Colonic mucosa (tissue), 4 donors: ENCODE measurements at places on chromosomes 5 and 9. TPM values are rescaled to one million over a fixed set of nuclear protein-coding genes. Genes with fewer than 3 reads are reported as not detected.

KLHL9 gene
- total RNA-seq, result 23.9 TPM

F12 gene
- total RNA-seq, result 34.0 TPM

UAP1L1 gene
- total RNA-seq, result 13.0 TPM

SLC45A2 gene
- 0.32 TPM for total RNA-seq

- no peak for DNase-seq
These were observed 21.0 kb upstream of the NPR3 start for GRCh38 chr5:32690153-32690552.

GRCh38 chr5:168851902-168852321 lies 272.7 kb upstream of the PANK3 start:
- DNase-seq, result no peak

IFNA2 gene
- total RNA-seq, result not detected

RFX3 gene
- 9.8 TPM for total RNA-seq

TTF1 gene
- total RNA-seq, result 11.2 TPM

DNA sequence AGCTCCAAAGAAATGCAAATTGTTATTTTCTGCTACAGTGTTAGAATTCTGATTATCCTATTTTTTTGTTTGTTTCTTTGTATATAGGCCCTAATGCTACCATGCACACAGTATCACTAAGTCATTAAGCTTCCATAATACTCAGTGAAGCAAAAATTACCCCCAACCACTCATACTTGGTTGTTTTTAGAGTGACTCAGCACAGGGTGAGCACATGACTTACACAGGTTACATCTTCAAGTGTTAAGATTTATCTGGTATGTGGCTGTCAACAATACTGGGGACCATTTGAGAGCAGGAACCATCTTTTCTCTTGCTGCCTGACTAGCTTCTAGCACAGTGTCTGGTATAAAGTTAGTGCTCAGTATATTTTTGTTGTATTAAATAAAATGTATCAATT lies 255.8 kb upstream of the SLC24A2 start:
- no peak for DNase-seq

DNA sequence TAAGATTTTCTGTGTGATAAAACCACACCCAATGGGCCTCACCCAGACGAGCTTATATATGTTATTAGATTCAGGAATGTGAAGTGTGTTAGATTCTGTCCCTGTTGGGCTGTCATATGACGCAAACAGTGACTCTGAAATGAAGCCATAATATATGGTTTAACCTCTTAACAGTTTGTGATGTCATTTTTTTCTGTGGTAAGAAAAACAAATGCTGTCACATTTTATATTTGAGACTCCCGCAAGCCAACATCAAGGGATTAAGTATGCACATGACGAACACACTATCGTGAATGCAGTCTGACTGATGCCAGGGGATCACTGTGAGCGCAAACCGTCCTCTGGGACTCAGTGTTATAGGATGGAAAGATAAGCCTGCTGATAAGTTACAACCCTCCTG lies 321.7 kb downstream of the SH3GL2 start:
- DNase-seq, result no peak

DNA sequence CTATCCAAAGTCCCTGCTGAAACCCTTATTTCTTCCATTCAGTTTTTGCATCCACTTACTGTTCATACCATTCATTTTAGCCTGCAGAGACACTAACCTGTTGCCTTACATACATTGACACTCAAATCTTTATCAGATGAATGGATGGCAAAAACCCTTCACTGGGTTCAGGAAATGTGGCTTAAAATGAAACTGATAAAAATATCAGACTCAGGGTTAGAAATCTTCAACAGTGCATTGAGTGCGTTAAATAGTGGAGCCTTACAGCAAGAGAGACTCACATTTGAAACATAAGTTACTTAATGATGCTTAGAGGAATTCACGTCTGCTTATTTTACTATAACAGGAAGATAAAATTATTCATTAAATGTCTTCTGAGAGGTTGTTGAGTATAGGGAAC lies 28.0 kb upstream of the BNC2 start:
- no peak for DNase-seq

GRCh38 chr5:163867738-163868137 lies 362.3 kb downstream of the MAT2B start:
- no peak for DNase-seq

ITK gene
- 1.4 TPM for total RNA-seq

DNA sequence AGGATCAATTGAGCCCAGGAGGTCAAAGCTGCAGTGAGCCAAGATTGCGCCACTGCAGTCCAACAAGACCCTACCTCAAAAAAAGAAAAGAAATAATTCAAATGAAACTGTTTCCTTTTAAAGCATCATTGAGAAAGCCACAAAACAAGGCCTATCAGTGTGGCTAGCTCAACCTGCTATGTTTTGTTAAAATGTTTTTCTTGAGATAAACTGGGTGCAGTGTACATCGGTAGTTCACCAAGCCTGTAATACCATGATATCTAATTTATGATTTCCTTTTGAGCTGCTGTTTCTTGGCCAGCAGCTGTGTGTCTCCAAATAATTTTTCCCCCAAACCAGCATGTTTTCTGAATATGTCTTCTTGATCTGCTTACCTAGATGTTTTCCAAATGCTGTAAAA lies 97.3 kb upstream of the GOLGA1 start:
- DNase-seq, result no peak

- no peak for DNase-seq
These were observed 11.4 kb downstream of the GRHPR start for GRCh38 chr9:37433867-37434371.

- DNase-seq, result no peak
These were observed 42.5 kb downstream of the ALG2 start for GRCh38 chr9:99178912-99179872.

DNA sequence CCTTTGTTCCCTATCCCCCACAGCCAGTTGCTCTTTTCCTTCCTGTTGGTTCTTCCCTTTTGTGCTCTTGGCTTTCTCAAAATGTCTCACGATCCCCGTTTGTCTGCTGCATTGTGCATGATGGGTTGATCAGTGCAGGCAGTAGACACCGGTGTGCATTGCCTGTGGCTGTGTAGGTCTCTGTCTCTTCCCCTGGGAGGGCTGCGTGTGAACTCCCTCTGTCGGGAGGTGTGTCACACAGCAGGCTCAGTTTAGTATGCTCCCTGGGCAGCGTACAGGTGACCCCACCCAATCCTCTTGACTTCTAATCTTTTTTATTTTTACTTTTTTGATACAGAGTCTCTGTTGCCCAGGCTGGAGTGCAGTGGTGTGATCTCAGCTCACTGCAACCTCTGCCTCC lies 265.3 kb downstream of the FSTL4 start:
- no peak for DNase-seq

GPR150 gene
- 0.27 TPM for total RNA-seq

LCP2 gene
- 13.4 TPM for total RNA-seq

- no peak for DNase-seq
These were observed 432.3 kb upstream of the DAB2 start for GRCh38 chr5:39857041-39857440.

- DNase-seq, result no peak
These were observed 72.3 kb downstream of the SLCO4C1 start for GRCh38 chr5:102223542-102224477.

DNA sequence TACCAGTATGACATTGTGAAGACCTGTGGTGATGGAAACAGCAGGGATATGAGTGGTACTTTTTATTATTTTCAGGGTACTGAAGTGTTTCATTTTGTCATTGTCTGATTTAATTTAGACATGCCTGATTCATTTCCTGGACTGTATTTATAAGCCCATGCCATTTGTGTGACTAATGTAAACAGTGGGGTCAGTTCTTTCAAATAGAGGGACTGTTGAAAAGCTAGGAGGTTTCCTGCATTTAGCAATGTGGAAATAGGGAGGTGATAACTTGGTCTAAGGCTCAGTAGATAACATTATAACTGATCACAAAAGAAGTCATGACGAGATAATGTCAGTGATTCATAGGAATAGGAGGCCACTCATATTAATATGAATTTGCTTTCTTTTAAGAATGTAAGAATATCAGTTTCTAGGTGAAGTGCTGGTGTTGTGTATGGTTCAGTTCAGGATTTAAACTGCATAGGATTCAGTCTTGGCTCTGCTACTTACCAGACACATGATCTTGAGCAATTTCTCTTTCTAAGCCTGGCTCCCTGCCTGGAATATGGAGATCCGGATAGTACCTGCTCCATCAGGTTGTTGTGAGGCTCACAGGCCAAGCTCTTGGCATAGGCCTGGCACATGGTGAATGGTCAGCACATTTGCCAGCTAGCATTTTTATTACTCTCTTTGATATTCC lies 7.5 kb downstream of the RASGRF2 start:
- peak; percentile 75 for DNase-seq

DNA sequence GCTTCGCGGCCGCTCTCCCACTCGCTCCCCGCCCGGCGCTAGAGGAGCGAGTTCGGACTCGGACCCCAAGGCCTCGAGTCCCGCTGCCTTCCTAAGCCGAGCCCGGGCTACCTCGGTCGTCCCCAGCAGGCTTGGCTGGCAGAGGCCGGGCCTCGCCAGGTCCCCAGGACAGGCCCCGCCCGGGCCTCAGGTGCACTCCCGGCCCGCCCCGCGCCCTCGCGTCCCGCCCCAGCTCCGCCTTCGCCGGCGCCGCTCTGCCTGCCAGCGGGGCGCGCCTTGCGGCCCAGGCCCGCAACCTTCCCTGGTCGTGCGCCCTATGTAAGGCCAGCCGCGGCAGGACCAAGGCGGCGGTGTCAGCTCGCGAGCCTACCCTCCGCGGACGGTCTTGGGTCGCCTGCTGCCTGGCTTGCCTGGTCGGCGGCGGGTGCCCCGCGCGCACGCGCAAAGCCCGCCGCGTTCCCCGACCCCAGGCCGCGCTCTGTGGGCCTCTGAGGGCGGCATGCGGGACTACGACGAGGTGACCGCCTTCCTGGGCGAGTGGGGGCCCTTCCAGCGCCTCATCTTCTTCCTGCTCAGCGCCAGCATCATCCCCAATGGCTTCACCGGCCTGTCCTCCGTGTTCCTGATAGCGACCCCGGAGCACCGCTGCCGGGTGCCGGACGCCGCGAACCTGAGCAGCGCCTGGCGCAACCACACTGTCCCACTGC lies at the start of gene SLC22A5:
Gene SLC22A5 (plus strand): TSS at position 237 of the 707 bp plus-strand sequence. CDS start 263 bp downstream, at position 500.
- DNase-seq, result peak; percentile 84

DNA sequence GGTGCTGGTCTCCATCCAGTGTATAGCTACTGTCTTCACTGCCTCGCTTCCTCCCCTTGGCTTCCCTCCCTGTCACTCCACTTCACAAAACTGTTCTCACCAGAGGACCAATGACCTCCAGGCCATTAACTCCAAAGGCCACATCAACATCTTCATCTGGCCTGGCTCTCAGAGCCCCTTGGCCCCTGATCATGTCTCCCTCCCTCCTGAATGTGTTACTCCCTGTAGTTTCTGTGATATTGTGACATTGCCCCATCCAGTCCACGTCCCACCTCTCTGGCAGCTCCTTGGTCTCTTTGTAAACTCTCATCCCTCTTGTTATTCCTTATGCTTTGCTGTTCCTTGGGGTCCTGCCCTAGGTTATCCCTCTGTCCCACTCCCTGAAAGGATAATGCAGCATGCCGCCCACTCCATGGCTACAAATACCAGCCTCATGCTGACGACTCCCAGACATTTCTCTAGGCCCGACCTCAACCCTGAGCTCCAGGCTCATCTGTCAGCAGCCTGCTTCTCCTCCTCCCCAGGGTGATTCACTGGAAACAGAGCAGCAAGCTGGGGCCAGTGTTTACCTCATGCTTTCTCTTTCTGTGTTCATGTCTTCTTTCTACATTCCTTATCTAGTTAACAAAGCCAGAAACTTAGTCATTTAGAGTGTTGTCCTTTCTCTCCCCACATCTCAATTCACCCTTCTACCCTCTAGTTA lies 312.2 kb downstream of the SPOCK1 start:
- no peak for DNase-seq

KIF20A gene
- 10.4 TPM for total RNA-seq

PCDHGB6 gene
- total RNA-seq, result 1.8 TPM

- no peak for DNase-seq
These were observed 398.2 kb downstream of the NFIB start for GRCh38 chr9:13915591-13916301.

- no peak for DNase-seq
These were observed 10.8 kb downstream of the KCNV2 start for GRCh38 chr9:2727966-2728613.

DNA sequence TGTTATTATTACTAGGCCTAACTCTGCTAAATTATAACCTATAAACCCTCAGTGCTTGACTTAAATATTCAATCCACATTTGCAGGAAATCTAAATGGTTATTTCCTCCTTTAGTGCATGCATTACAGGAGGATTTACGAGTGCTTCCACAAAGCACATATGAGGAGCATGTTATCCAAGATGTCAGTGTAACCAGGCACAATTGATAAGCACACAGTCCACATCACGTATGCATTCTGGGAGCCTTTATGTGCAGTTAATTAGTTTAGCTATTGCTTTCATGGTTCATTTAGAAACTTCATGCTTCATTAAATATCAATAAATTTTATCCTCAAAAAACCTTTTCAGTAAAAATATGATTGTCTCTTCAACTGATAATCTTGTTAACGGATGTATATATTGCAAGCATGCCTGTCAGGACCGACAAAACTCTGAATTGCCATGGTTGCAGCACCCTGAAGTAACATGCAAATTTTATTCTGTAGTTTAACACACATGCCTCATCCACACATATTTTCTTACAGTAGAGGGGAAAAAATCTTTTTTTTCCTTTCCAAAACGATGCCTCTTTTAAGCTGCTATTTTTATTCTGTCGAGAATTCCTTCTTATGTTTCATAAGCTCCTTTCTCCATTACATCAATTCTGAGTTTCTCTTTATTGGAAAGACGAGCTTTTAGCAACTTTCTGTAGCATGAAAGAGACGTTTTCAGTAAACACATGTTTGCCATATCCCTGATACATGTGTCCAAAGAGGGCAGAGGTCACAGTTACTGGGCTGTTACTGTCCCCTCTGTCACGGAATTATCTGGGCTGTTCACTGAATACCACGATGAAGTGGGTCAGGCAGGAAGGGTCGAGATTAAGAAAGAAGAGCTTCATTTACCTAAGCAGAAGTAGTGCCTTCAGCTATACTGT lies 142.0 kb downstream of the GLIS3 start:
- no peak for DNase-seq

DNA sequence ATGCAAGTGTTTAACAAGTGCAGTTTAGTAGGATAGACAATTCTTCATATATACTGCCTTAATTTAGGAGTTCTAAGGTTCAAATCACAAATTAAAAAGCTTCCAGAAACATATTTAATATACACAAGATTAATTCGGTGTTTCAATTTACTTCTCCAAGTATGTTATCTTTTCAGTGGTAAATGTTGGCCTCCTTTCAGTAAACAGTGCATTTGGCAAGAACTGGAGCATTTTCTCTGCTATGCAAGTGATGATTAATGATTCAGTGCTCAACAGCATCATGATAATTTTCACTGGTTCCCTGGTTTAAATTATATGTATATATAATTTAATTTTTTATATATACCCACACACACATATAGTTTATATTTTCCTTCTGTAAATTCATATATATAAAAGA lies 541.7 kb downstream of the EFNA5 start:
- DNase-seq, result no peak

- DNase-seq, result no peak
These were observed 566.7 kb upstream of the KLF4 start for GRCh38 chr9:108056084-108056804.
